ENCODE measurements at places on chromosomes 7 and 10. TPM values are rescaled to one million over a fixed set of nuclear protein-coding genes. Genes with fewer than 3 reads are reported as not detected.

DNA sequence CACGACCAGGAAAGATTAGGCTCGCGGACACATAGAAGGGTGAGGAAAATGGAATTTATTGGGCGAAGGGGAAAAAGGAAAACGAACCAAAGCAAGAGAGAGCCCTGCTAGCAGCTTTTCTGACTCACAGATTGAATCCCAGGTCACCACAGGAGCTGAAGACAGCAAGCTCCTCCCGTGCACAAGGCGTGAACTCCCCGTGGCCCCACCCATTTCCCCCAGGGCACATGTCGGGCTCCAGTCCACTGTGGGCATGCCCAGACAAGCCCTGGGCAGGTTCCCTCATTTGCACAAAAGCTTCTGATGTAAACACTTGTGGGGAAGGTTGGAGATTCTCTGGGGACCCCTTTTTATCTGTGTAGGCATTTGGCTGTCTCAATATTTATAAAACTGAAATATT is 582.4 kb downstream of the SUGCT start:
- no peaks in the 10 kb centered on the region for H3K36me3 ChIP-seq
- H3K27ac ChIP-seq: no peak overlapping the region
- H3K27me3 ChIP-seq: no peaks in the 10 kb centered on the region
- DNase-seq: no peak

DNA sequence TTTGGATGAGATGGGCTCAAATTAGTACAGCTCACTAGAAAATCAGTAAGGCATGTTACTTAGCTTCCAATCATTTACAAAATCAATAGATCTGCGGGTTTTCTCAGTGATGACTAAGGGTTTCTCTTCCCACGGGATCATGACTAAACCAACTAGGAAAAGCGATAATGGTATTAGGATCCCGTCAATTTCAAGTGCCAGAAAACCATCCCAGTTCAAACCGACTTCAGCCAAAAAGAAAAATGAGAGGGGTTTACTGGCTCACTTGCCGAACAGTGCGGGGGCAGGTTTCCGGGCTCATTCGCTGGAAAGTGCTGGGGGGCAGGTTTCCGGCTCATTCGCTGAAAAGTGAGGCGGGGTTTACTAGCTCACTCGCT is 62.1 kb upstream of the LYZL2 start:
- H3K4me1 ChIP-seq: no peaks in the 10 kb centered on the region
- DNase-seq: no peak
- H3K36me3 ChIP-seq: no peaks in the 10 kb centered on the region
- H3K4me3 ChIP-seq: no peak overlapping the region

GRCh38 chr7:94313926-94314325 is 80.8 kb upstream of the COL1A2 start:
- no peaks in the 10 kb centered on the region for H3K36me3 ChIP-seq
- H3K4me1 ChIP-seq: no peaks in the 10 kb centered on the region
- peak overlapping the region; percentile 31 for H3K27ac ChIP-seq
- peak; percentile 37 for DNase-seq

- H3K4me1 ChIP-seq: no peaks in the 10 kb centered on the region
- H3K27me3 ChIP-seq: peaks cover 2% of the 10 kb centered on the region
- DNase-seq: no peak
- no peak overlapping the region for H3K4me3 ChIP-seq
- H3K36me3 ChIP-seq: peaks cover 6% of the 10 kb centered on the region
These were observed 6.5 kb downstream of the SCART1 start for GRCh38 chr10:133460208-133460769.

DNA sequence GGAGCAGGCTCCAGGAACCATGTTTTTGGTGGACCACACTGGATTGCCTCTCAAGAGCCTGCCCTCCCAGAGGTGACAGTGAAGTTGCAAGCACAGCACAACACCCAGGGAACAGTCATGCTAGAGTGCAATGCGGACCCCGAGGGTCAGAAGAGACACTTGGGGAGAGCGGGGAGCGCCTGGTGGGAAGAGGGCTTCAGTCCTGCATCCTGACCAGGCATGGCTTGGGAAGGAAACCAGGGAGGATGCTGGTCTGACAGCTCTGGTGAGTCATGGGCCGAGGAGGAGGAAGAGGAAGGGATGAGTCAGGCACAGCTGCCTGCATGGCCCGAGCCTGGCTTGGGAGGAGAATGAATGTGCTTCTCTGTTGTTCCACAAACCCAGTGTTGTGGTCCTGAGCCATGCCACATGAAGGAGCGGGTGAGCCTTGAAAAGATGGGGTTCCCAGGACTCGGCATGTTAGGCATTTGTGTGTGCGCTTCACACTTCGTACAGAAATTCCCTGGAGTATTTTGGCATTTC is 29.5 kb upstream of the ANKRD2 start:
- peak overlapping the region; percentile 44 for H3K27ac ChIP-seq
- no peaks in the 10 kb centered on the region for H3K27me3 ChIP-seq
- peaks cover 58% of the 10 kb centered on the region for H3K4me1 ChIP-seq
- no peak for DNase-seq

- no peak for DNase-seq
- no peaks in the 10 kb centered on the region for H3K27me3 ChIP-seq
- H3K4me3 ChIP-seq: no peak overlapping the region
- H3K4me1 ChIP-seq: no peaks in the 10 kb centered on the region
- no peak overlapping the region for H3K27ac ChIP-seq
These were observed 164.6 kb downstream of the AVL9 start for GRCh38 chr7:32659853-32660252.

- DNase-seq: peak; percentile 87
- no peaks in the 10 kb centered on the region for H3K36me3 ChIP-seq
- no peaks in the 10 kb centered on the region for H3K4me1 ChIP-seq
- H3K4me3 ChIP-seq: peak within 1 kb of the TSS; percentile 87
These were observed at the start of gene STAMBPL1 for GRCh38 chr10:88879534-88880281. Gene STAMBPL1, plus strand, starts transcription at chr10:88880245. Its CDS starts 21,464 bp downstream, at chr10:88901709.

DNA sequence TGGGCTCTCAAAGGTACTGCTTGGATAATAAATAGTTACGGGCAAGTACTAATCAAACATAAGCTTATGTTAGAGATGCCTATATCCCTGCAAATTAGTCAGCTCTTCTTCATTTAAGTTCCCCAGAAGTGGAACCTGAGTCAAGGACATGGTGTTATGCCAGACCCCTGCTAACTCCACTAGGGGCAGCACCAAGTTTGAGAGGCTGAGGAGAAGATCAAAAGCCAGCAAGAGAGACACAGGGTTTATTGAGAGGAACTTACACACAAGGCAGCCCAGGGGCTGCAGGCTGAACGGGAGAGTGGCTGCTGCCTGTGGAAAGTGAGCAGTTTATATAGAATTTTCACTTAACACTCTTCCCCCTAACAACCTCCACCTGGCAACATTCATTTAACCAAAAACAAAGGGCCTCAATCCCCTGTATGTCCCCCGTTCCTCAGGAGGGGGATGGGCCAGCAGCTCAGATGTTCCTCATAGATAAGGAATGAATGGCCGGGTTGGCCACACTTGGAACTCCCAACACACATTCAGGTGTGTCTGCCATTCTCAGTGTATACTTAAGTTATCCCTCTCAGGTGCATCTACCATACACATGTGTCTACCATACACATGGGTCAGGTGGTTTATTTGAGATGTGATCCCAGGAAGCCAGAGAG is 62.6 kb upstream of the GHITM start:
- no peaks in the 10 kb centered on the region for H3K4me1 ChIP-seq
- no peak for DNase-seq
- no peak overlapping the region for H3K4me3 ChIP-seq
- no peaks in the 10 kb centered on the region for H3K27me3 ChIP-seq

DNA sequence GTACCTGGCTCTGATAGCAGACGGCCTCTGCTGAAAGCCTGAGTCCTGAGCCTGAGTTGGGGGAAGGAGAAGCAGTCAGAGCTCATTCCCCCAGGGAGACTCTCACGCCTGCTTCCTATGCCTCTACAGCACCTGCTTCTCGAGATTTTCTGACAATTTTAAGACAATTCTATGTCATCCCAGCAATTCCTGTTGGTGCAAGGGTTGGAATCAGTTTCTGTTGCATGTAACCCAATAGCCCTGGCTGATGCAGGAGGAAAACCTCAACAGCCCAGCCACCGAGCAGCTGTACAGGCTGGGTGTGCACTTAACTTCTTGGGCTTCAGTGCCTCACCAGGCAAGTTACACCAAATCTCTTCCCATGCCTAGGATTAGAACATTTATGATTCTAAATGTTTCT is 134.7 kb downstream of the GLI3 start:
- H3K4me1 ChIP-seq: peaks cover 17% of the 10 kb centered on the region
- peaks cover 1% of the 10 kb centered on the region for H3K36me3 ChIP-seq
- no peak overlapping the region for H3K4me3 ChIP-seq
- DNase-seq: no peak

DNA sequence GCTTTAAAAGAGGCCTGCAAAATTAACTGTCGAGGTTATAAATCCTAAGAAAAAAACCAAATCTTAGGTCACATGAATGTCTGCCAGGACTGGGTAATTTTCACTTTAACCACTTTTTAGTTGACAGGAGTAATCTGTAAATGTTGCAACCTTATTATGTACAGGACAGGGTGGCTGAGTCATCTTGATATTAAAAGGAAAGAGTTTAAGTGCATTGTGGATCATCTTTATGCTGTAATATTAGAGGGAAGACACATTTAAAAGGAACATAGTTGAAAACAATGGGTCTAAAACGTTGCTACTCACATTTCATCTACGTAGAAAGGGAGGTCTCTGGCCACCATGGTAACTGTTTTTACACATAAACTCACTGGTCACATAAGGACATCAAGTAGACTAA is 115.5 kb downstream of the LSMEM1 start:
- no peaks in the 10 kb centered on the region for H3K4me1 ChIP-seq
- H3K4me3 ChIP-seq: no peak overlapping the region
- H3K27ac ChIP-seq: no peak overlapping the region
- no peak for DNase-seq

GRCh38 chr7:115101199-115101598 is 179.3 kb downstream of the MDFIC start:
- no peak overlapping the region for H3K4me3 ChIP-seq
- H3K4me1 ChIP-seq: peaks cover 4% of the 10 kb centered on the region
- H3K27me3 ChIP-seq: no peaks in the 10 kb centered on the region
- no peaks in the 10 kb centered on the region for H3K36me3 ChIP-seq
- no peak for DNase-seq

DNA sequence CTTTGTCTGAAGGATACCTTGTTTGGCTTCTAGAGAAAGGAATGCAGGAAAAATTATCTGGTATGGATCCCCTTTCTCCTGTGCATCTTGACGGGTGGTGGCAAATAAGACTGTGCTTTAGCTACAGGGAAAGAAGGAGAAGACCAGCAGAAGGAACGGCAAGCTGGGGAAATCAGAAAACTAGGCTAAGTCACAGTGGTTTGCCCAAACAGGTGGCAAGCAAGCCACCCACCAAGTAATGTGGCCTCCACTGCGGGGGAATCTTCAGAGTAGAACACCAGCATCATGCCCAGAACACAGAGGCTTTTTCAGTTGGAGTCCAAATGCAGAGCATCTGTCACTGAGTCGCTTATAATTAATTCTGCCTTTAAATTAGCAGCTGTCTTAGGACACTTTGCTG is 282.8 kb downstream of the PHF14 start:
- H3K36me3 ChIP-seq: no peaks in the 10 kb centered on the region
- no peak overlapping the region for H3K4me3 ChIP-seq
- DNase-seq: no peak
- H3K4me1 ChIP-seq: no peaks in the 10 kb centered on the region

- no peaks in the 10 kb centered on the region for H3K4me1 ChIP-seq
- no peak for DNase-seq
- no peaks in the 10 kb centered on the region for H3K27me3 ChIP-seq
- no peaks in the 10 kb centered on the region for H3K36me3 ChIP-seq
- no peak overlapping the region for H3K4me3 ChIP-seq
These were observed 217.8 kb upstream of the SEMA3A start for GRCh38 chr7:84412161-84412969.

- H3K27me3 ChIP-seq: no peaks in the 10 kb centered on the region
- peaks cover 14% of the 10 kb centered on the region for H3K4me1 ChIP-seq
- H3K27ac ChIP-seq: no peak overlapping the region
- DNase-seq: no peak
- H3K36me3 ChIP-seq: peaks cover 4% of the 10 kb centered on the region
These were observed 3.1 kb upstream of the GOT1 start for GRCh38 chr10:99433378-99434020.

GRCh38 chr10:3754727-3755439 is 30.1 kb downstream of the KLF6 start:
- H3K36me3 ChIP-seq: no peaks in the 10 kb centered on the region
- peaks cover 6% of the 10 kb centered on the region for H3K4me1 ChIP-seq
- no peaks in the 10 kb centered on the region for H3K27me3 ChIP-seq
- DNase-seq: no peak
- no peak overlapping the region for H3K4me3 ChIP-seq

DNA sequence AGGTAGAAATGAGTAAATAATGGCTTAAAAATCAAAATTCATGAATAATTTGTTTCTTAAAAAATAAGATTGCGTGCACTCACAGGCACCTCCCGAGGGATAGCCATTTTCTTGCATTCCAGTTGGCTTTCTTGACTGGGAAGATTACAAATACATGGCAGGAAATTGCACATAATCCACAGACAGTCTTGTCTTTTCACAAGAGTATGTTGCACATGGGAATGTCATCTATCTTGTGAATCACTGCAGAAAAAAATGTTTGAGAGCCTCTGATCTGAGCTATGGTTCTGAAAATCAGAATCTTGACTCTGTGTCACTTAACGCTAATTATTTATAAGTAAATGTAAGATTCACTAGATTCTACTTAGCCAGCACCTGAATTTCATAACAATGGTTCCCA is 74.1 kb upstream of the PRKG1 start:
- no peak for DNase-seq
- H3K27ac ChIP-seq: no peak overlapping the region
- H3K36me3 ChIP-seq: no peaks in the 10 kb centered on the region
- no peaks in the 10 kb centered on the region for H3K4me1 ChIP-seq
- H3K27me3 ChIP-seq: peaks cover 2% of the 10 kb centered on the region
- no peak overlapping the region for H3K4me3 ChIP-seq

GRCh38 chr7:101172854-101173751 is 7.0 kb downstream of the NAT16 start:
- peaks cover 25% of the 10 kb centered on the region for H3K36me3 ChIP-seq
- no peak for DNase-seq
- peaks cover 90% of the 10 kb centered on the region for H3K27me3 ChIP-seq
- no peak overlapping the region for H3K4me3 ChIP-seq

GRCh38 chr10:30070001-30070685 is 10.8 kb upstream of the JCAD start:
- H3K27me3 ChIP-seq: no peaks in the 10 kb centered on the region
- no peak for DNase-seq
- no peaks in the 10 kb centered on the region for H3K4me1 ChIP-seq
- no peak overlapping the region for H3K27ac ChIP-seq
- no peaks in the 10 kb centered on the region for H3K36me3 ChIP-seq

DNA sequence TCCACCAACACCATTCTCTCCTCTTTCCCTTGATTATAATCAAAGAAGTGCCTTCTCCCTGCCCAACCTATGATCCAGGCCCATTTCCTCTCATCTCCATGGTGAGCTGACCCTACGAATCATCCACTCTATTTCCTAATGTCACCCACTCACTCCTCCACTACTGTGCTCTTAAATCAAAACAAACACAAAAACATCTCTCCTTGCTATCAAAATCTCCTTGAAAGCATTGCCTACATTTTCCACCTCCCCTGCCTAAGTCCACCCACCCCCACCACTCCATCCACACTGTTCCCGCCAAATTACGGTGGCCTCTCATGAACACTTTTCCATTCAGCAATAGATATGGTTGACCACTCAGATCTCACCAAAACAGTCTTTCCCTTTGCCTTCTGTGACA is 5.3 kb downstream of the DYDC1 start:
- H3K4me3 ChIP-seq: no peak overlapping the region
- H3K27ac ChIP-seq: no peak overlapping the region
- peaks cover 4% of the 10 kb centered on the region for H3K4me1 ChIP-seq
- no peak for DNase-seq
- peaks cover under 1% of the 10 kb centered on the region for H3K27me3 ChIP-seq

The ADRA2A gene
- 15.7 TPM for polyA plus RNA-seq

The FAM185A gene
- polyA plus RNA-seq: 11.6 TPM

The MYO1G gene
- 0.56 TPM for polyA plus RNA-seq

The FANK1 gene
- polyA plus RNA-seq: 10.9 TPM

The PSTK gene
- 12.3 TPM for polyA plus RNA-seq

The GPRIN2 gene
- polyA plus RNA-seq: 10.7 TPM

The FBXL15 gene
- 33.9 TPM for polyA plus RNA-seq

The CYP26A1 gene
- 0.42 TPM for polyA plus RNA-seq

Data from spinal cord (tissue), 10 donors.